ENCODE measurements at places on chromosomes 4 and X. TPM values are rescaled to one million over a fixed set of nuclear protein-coding genes. Genes with fewer than 3 reads are reported as not detected.

The BEND2 gene
- not detected for polyA plus RNA-seq

The ITGB1BP2 gene
- polyA plus RNA-seq: 1.3 TPM

The ING2 gene
- 13.6 TPM for polyA plus RNA-seq

The NR0B1 gene
- polyA plus RNA-seq: not detected

The SOX3 gene
- polyA plus RNA-seq: not detected

The OTUD6A gene
- not detected for polyA plus RNA-seq

The TMPRSS11B gene
- not detected for polyA plus RNA-seq

The RWDD4 gene
- polyA plus RNA-seq: 22.1 TPM

The CFAP99 gene
- polyA plus RNA-seq: 0.05 TPM

The P2RY4 gene
- not detected for polyA plus RNA-seq

The IQCM gene
- not detected for polyA plus RNA-seq

The FABP2 gene
- polyA plus RNA-seq: not detected

The ZFP42 gene
- polyA plus RNA-seq: not detected

The REPS2 gene
- 7.3 TPM for polyA plus RNA-seq

The PAQR3 gene
- 1.7 TPM for polyA plus RNA-seq

The TBC1D9 gene
- polyA plus RNA-seq: 11.5 TPM

The ERVMER34-1 gene
- polyA plus RNA-seq: not detected

The RAB41 gene
- polyA plus RNA-seq: not detected

The ADGRG2 gene
- 1.2 TPM for polyA plus RNA-seq

The PLK4 gene
- 3.2 TPM for polyA plus RNA-seq

The ZMAT1 gene
- polyA plus RNA-seq: 0.81 TPM

The CLDN34 gene
- polyA plus RNA-seq: not detected

The PABPC1L2B gene
- polyA plus RNA-seq: not detected

The ODAM gene
- 11.9 TPM for polyA plus RNA-seq

The RAB40A gene
- 0.98 TPM for polyA plus RNA-seq

The ATOH1 gene
- not detected for polyA plus RNA-seq

The SATL1 gene
- polyA plus RNA-seq: not detected

The PWWP3B gene
- polyA plus RNA-seq: 1.2 TPM

The EXOSC9 gene
- 16.4 TPM for polyA plus RNA-seq

The MAGEC3 gene
- polyA plus RNA-seq: not detected

The SYTL4 gene
- polyA plus RNA-seq: 4.6 TPM

The NAA11 gene
- polyA plus RNA-seq: not detected

The INTU gene
- polyA plus RNA-seq: 8.9 TPM

The HGFAC gene
- 1.2 TPM for polyA plus RNA-seq

The GPR143 gene
- 2.3 TPM for polyA plus RNA-seq

The DMP1 gene
- polyA plus RNA-seq: not detected

The MAP9 gene
- polyA plus RNA-seq: 2.4 TPM

The RFC1 gene
- polyA plus RNA-seq: 10.8 TPM
